Lower lobe of right lung (tissue), 2 donors: ENCODE measurements at places on chromosomes 3 and 15. TPM values are rescaled to one million over a fixed set of nuclear protein-coding genes. Genes with fewer than 3 reads are reported as not detected.

NMNAT3 gene
- total RNA-seq, result 5.8 TPM

DNA sequence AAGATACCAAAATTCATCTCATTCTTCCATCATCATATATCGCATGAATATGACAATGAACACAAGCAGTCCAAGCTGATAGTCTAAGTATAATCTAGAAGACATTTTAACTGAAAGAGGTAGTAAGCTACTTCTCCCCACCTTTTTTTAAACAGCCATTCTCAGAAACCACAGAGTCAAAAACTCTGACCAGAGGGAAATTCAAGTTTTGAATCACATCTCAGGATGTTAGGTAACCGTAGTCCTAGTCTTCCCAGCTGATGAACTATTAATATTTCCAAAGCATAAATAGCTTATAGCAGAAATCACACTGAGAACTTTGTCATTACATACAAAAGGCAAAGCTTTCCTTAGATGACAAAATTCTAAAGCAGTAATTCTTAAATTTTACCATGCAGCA is 25.8 kb downstream of the NPTN start:
- H3K36me3 ChIP-seq, result no peaks in the 10 kb centered on the region
- no peaks in the 10 kb centered on the region for H3K27me3 ChIP-seq
- H3K4me3 ChIP-seq, result no peak overlapping the region
- no peak for DNase-seq
- H3K4me1 ChIP-seq, result peaks cover 56% of the 10 kb centered on the region

GRCh38 chr15:40046721-40047414 is 7.9 kb upstream of the SRP14 start:
- H3K4me3 ChIP-seq, result no peak overlapping the region
- H3K4me1 ChIP-seq, result peaks cover 51% of the 10 kb centered on the region
- H3K36me3 ChIP-seq, result no peaks in the 10 kb centered on the region
- peak overlapping the region; percentile 72 for H3K27ac ChIP-seq
- no peak for DNase-seq

C15orf61 gene
- 7.2 TPM for total RNA-seq

- no peaks in the 10 kb centered on the region for H3K27me3 ChIP-seq
- H3K4me1 ChIP-seq, result peaks cover 7% of the 10 kb centered on the region
- H3K4me3 ChIP-seq, result no peak overlapping the region
- H3K27ac ChIP-seq, result no peak overlapping the region
Measured at GRCh38 chr3:41679374-41679773, 282.5 kb downstream of the ULK4 start.

ECE2 gene
- total RNA-seq, result not detected

DNA sequence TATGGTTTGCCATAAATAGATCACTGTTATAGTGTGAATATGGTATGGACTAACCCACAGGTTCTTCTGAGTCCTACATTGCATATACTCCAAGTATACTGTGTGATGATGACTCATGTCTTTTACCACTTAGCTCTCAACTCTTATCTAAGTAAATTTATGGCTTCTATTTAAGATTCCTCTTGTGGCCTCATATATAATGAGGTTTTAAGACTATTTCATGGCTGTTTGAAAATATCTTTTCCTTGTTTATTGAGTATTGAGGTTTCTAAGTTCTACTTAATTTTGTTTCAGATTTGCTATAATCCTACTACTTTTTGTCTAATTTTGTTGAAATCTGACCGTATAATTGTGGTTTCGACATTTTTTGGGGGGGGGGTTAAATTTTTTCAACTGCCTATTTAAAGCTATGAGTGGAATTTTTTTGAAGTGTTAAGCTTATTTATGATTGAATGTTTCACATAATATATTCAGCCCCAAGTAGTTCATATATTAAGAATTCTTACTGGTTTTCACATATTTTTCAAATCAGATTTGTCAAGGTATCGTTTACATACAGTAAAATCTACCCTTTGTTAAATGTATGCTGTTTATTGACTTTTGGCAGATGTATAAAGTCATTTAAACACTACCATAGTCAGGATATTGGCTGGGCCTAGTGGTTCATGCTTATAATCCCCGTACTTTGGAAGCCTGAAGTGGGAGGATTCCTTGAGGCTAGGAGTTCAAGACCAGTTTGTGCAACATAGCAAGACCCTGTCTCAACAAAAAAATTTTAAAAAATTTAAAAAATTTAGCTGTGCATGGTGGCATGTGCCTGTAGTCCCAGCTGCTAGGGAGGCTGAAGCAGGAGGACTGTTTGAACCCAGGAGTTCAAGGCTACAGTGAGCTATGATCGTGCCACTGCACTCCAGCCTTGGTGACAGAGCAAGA is 11.7 kb downstream of the SLC25A36 start:
- H3K27me3 ChIP-seq, result no peaks in the 10 kb centered on the region
- H3K4me3 ChIP-seq, result no peak overlapping the region
- peaks cover 9% of the 10 kb centered on the region for H3K36me3 ChIP-seq
- H3K4me1 ChIP-seq, result peaks cover 57% of the 10 kb centered on the region
- no peak overlapping the region for H3K27ac ChIP-seq

DNA sequence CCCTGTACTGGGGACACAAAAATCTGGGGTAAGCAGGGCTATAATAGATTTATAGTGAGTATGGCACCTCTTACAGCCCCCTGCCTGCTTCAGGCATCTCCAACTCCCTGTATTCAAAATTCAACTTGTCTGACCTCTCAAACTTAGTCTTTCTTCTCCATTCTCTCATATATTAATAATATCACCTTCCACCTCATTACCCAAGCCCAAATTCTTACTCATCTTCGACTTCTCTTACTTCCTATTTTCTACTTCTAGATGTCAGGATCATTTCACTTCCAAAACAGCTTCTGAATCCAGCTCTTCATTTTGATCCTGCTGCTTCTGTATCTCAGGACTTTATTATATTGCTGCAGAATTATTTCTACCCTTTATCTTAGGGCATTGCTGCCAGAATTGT is 290.7 kb downstream of the CHST2 start:
- no peak for DNase-seq
- H3K4me3 ChIP-seq, result no peak overlapping the region
- H3K4me1 ChIP-seq, result no peaks in the 10 kb centered on the region
- no peaks in the 10 kb centered on the region for H3K27me3 ChIP-seq
- H3K36me3 ChIP-seq, result no peaks in the 10 kb centered on the region
- no peak overlapping the region for H3K27ac ChIP-seq

ISLR2 gene
- total RNA-seq, result 1.2 TPM

IMPG2 gene
- 0.21 TPM for total RNA-seq

GRCh38 chr3:123750659-123751420 is 133.3 kb downstream of the MYLK start:
- H3K36me3 ChIP-seq, result no peaks in the 10 kb centered on the region
- no peak for DNase-seq
- H3K4me3 ChIP-seq, result no peak overlapping the region

DNA sequence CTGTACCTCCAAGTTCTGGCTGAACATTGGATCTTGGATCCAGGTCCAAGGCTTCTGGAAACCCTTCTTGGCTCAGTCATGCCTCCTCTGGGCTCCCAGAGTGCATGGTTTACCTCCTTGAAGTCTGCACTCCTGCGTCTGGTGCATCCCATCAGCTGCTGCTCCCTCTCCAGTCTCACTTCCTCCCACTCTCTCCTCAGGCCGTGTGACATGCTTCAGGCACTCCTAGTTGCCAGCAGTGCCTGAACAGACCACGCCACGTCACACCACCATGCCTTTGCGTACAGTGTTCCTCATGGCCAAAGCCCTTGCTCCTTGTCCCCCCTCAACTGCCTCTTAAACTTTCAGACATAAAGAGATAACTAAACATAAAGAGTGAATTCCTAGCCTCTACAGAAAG is 5.7 kb downstream of the GPR27 start:
- H3K4me3 ChIP-seq, result no peak overlapping the region
- no peaks in the 10 kb centered on the region for H3K36me3 ChIP-seq
- no peaks in the 10 kb centered on the region for H3K4me1 ChIP-seq

KBTBD13 gene
- total RNA-seq, result not detected

DNA sequence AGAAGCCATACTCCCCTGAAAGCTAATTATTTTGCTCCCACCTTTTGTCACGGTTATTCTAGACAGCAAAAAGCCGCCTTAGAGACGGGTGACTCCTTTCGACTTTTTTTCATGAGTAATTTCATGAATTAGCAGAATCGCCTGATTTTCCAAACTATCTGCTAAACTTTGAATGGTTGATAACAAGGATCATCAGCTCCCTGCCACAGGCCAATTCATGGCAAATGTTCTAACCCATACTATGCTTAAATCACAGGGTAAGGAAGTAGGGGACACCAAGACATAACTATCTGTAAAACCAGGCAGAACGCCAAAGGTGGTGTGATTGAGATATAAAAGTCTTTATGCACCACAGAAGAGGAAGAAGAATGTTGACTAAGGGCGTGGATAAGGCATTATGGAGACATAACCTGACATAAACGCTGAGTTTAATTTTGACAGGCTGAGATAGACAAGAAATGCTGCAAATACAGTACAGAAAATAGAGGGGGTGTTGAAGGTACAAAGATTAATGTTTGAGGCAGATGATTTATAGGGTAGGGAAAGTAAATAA is 891 bp upstream of the DMXL2 start:
- peak overlapping the region; percentile 94 for H3K4me3 ChIP-seq
- no peak for DNase-seq
- H3K27ac ChIP-seq, result peak overlapping the region; percentile 86
- peaks cover 16% of the 10 kb centered on the region for H3K4me1 ChIP-seq
- no peaks in the 10 kb centered on the region for H3K36me3 ChIP-seq
- H3K27me3 ChIP-seq, result no peaks in the 10 kb centered on the region

FANCD2 gene
- total RNA-seq, result 6.1 TPM

- H3K27ac ChIP-seq, result no peak overlapping the region
- H3K27me3 ChIP-seq, result no peaks in the 10 kb centered on the region
- no peak for DNase-seq
Measured at GRCh38 chr3:111676211-111677006, 81.3 kb upstream of the ZBED2 start.

- H3K27ac ChIP-seq, result no peak overlapping the region
- H3K27me3 ChIP-seq, result no peaks in the 10 kb centered on the region
- DNase-seq, result no peak
- H3K36me3 ChIP-seq, result no peaks in the 10 kb centered on the region
- H3K4me1 ChIP-seq, result peaks cover 5% of the 10 kb centered on the region
Measured at GRCh38 chr3:152656972-152657355, 178.0 kb upstream of the P2RY1 start.

DNA sequence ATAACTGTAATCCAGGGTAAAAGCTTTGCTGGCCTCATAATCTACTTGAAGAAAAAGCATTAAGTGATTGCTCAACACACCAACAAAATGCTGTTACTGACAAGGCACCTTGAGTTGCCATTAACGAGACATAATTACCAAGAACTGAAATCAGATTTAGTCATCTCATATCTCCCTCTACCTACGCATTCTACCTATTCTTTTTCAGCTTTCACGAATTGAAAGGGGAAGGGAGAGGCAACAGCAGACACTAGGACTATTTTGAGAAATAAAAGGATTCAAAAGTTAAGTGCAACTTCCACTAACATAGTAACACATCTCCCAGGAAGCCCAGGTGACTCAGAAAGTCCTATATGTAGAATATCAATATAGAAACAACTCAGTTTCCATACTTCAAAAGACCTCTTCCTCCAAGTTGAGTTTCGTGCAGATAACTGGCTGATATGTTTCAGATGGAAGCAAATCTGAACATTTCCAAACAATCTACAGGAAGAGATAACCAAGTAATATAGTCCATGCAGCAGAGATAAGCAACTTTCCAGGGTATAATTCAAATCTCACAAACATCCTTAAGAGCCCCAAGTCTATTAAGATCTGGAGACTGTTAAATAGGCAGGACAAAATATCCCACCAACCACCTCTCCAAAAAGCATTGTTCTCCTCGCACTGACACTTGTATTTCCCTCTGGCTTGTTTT is 1.9 kb downstream of the OSBPL10 start:
- H3K27ac ChIP-seq, result no peak overlapping the region
- no peaks in the 10 kb centered on the region for H3K36me3 ChIP-seq
- H3K4me3 ChIP-seq, result peak overlapping the region; percentile 67
- no peak for DNase-seq

DNA sequence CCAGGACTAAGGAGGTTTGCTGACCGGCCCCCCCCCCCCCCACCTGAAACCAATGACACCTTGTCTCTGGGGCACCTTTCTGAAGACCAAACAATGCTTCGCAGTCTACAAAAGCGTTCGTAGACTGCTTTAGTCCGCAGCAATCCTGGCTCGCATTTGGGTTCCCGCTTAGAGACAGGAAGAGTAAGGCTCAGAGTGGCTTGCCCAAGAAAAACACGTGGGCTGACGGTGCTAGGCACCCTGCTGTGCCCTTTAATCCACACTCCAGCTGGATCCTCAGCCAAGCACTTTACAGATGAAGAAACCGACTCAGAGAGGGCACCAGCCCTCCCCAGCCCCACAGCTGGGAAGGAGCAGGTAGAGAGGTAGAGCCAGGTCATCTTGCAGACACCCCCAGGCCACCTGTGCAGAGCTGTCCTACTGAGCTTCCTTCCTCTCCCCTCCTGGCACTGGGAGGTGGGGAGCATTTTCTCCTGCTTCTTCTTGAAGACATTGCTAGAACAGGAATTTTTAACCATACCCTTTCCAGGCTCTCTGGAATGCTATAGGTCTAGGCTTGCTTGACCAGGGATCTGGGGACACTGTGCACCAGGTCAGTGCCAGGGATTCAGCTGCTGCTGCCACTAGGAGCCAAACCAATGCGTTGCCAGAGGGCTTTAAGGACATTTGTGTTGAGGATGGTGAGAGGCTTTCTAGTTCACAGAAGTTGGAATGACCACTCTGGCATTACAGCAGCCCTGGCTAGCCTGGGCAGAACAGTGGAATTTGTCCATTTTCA is 1.0 kb upstream of the KLF15 start:
- DNase-seq, result peak; percentile 73
- H3K27me3 ChIP-seq, result peaks cover 11% of the 10 kb centered on the region
- peak overlapping the region; percentile 66 for H3K4me3 ChIP-seq

- H3K27me3 ChIP-seq, result no peaks in the 10 kb centered on the region
- no peak overlapping the region for H3K27ac ChIP-seq
- no peak for DNase-seq
- peaks cover 11% of the 10 kb centered on the region for H3K36me3 ChIP-seq
Measured at GRCh38 chr3:71361334-71361890, 222.1 kb downstream of the FOXP1 start.

GRCh38 chr3:68915973-68916372 is 16.4 kb downstream of the TAFA4 start:
- H3K4me1 ChIP-seq, result no peaks in the 10 kb centered on the region
- no peak for DNase-seq
- no peaks in the 10 kb centered on the region for H3K36me3 ChIP-seq
- peaks cover 23% of the 10 kb centered on the region for H3K27me3 ChIP-seq
- no peak overlapping the region for H3K27ac ChIP-seq

DAZL gene
- not detected for total RNA-seq
